ENCODE measurements at places on chromosomes 12 and 14.
A peak's percentile ranks its signal among the peaks of the same experiment; 100 is the strongest.

- ATAC-seq = no peak
These were observed 51.3 kb downstream of the KLRG1 start for GRCh38 chr12:9040484-9041186.

DNA sequence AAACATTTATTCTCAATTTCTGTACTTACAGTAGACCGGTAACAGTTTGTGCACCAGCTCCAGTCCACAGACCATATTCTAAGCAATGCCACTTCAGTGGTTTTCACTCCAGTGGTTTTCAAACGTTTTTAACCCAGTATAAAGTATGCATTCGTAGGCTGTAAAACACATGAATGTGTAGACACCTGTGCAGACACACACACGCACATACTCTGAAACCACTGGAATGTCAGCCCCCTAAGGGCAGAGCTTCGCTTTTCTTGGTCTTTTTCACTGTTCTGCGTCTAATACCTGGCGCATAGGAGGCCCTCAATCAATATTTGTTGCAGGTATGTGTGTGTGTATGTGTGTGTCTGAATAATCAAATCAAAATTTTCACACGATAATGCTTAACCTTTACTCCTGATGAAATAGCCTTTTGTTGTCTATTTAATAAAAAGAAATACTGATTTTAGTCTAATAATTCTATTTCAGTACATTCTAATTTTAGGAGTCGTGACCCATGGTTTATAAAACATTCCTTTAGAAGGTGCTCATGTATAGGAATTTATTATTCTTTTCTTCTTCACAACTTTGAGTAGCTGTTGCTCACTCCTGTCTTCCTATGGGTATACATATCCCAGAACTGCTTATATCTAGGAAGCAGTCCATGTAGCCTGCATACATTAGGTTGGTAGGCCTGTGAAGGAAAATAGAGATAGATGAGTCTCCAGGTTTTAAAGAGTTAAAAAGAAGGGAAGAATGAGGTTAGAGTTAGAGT, 73.6 kb upstream of the REP15 start:
- no peak for ATAC-seq

DNA sequence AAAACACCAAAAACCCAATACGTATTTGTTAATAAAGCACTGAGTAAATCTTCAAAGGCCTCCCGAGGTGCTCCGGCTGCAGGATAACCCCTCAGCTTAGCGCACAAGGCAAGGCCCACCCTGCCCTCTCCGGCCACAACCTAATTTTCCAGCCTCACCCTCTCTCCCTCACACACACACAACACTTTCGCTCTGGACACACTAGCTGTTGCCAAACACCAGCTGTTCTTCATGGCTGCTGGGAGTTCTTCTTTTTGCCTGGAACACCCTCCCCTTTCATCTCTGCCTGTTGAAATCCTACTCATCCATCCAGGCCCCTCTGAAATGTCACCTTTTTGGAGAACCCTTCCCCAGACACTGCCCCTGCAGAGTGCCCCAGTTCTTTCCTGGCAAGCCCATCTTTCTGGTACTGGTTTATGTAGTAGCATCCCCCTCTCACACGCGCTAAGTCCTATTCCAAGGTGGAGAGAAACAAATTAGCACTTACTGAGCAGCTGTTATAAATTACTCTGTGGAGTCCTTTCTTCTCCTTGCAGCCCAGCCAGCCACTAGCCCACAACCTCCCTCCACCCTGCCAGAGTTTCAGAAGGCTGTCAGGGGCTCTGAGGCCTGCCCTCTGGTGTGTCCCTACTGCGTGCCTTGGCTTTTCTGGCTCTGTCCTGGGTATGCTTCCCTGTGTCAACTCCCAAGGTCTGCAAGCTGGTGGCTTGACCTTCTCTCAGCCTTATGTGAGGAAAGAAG, 805 bp upstream of the CRACR2A start:
- ATAC-seq = peak; percentile 62

GRCh38 chr12:110347767-110348166, 55.7 kb downstream of the ANAPC7 start:
- no peak for ATAC-seq

GRCh38 chr12:122846622-122847515, 11.6 kb downstream of the HIP1R start:
- no peak for ATAC-seq

GRCh38 chr12:62767946-62768345, 167.0 kb downstream of the PPM1H start:
- no peak for ATAC-seq

- no peak for ATAC-seq
These were observed 13.4 kb downstream of the TNFAIP2 start for GRCh38 chr14:103136388-103137271.

DNA sequence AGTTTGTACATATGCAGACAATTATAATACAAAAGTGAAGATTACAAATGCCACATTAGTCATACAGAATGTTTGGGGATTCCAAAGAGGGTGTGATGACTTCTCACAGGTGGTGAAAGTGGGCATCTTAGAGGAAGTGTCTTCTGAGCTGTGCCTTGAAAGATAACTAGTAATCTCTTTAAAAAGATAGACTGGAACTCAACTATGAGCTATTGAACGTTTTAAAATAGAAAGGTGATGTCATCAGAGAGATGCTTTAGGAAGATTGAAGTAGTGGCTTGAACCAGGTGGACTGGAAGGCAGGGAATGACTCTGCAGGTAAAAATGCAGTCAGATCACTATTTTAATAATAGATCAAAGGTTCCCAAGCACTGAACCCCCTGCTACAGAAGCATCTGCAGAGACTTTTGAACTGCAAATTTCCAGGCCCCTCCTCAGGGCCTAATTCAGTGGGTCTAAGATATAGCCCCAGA, 50.3 kb downstream of the SYT1 start:
- ATAC-seq = no peak

DNA sequence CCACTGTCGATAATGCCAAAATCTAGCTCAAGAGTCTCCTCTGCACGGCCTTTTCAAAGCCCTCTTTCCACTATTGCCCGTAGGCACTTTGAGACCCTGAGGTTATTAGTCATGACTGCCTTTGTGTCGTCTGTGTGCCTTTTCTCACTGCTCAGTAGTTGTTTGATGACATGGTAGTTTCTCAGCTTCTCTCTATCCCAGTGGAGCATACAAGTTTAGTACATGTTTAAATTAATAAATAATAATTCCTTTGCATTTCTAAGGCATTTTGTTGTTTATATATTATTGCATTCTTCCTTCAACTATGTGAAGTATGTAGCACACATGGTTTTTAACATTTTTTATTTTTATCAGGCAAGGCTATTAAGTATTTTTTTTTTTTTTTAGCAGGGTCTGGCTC, 458.1 kb downstream of the PCNX1 start:
- no peak for ATAC-seq

DNA sequence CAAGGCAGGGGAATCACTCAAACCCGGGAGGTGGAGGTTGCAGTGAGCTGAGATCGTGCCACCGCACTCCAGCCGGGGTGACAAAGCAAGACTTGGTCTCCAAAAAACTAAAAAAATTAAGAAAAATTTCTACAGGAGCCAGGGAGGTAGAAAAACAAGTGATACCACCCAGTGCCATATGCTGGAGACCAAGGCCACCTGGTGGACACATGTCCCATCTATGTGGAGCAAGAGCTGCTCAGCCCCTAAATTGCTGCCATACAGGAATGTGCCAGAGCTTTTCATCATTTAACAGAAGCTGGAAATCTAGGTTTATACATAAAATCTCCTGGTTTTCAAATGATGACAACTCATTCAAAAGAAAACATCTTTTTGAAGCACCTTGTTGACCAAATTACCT, 61.4 kb upstream of the ELK3 start:
- no peak for ATAC-seq

GRCh38 chr12:22882559-22882958, 257.6 kb downstream of the ETNK1 start:
- no peak for ATAC-seq

DNA sequence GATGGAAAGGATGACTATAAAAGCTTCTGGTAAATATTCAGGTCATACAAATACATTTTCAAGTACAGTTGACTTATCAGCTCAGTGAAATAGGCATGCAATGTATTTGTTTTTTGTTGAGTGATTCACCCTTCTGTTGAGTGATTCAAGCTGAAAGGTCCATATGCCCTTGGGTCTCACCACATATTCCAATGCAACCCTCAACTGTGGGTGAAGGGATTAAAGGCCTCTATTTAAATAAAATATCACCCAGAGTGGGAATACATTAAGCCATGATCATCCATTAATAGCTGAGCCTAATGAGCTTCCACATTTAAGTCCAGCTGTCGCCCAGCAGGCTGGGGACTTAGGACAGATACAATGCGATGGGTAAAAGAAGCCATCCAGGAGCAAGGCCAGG, 120.2 kb downstream of the CRACR2A start:
- no peak for ATAC-seq

DNA sequence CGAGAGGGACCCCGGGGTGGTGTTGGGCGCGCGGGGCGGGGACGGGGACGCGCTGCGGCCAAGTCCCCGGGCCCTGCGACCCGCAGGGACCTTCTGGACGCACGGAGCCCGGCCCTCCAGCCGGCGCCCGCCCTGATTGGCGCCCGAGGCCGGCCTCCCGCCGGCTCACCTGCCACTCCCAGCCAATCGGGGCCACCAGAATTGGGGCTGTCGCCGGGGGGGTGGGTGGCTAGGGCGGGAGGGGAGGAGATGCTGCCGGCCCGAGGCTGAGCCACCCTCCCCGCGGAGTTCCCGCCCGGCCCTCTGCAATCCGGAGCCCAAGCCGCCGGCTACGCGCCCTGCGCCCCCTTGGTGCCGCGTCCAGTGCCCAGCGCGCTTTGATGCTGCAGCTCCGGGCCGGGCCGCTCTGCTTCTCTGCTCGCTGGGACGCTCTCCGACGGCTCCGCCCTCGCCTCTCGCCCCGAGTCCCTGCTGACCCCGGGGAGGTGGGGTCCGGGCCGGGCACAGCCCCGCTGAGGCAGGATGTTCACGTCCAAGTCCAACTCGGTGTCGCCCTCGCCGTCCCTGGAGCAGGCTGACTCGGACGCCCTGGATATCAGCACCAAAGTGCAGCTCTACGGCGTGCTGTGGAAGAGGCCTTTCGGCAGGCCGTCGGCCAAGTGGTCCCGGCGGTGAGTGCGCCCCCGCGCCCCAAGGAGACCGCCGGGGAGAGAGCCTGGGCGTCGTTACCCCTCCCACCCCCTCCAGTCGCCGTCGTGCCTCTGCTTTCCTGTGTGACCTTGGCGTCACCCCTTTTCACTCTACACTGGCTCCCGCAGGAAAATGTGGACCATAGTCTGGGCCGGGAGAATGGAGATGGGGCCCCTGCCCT, at the start of gene PLEKHD1:
Gene PLEKHD1, plus strand, starts transcription at position 285 of the 871 bp plus-strand sequence. Its CDS starts 238 bp downstream, at position 523.
- ATAC-seq = peak; percentile 19

- ATAC-seq = no peak
These were observed 176.8 kb downstream of the GXYLT1 start for GRCh38 chr12:41967668-41968500.

DNA sequence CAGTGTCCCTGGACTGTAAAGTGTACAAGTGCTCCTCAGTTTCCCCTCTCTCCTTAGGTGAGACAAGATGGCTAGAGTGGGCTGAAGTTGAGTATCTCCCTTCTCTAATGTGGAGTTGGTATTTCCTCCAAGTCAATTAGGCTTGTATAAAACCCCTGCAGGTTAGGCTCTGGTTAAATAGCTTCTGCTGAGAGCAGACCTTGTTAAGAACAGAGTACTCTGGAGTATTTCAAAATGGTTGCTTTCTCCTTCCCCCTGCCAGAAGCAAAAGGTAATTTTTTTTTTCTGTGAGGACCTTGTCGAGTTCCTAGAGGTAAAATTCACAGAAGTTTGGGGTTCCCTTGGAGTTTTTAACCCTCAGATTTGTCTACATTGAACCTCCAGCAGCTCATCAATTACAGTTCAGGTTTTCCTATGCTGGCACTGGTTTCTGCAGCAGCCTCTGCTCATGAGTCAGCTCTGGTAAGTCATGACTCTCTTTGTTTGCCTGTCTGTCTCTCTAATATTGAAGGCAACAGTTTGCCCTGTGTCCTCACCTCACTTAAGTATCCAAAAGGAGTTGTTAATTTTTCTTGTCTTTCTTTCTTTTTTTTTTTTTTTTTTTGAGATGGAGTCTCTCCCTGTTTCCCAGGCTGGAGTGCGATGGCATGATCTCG, 27.8 kb upstream of the GLIPR1 start:
- no peak for ATAC-seq

DNA sequence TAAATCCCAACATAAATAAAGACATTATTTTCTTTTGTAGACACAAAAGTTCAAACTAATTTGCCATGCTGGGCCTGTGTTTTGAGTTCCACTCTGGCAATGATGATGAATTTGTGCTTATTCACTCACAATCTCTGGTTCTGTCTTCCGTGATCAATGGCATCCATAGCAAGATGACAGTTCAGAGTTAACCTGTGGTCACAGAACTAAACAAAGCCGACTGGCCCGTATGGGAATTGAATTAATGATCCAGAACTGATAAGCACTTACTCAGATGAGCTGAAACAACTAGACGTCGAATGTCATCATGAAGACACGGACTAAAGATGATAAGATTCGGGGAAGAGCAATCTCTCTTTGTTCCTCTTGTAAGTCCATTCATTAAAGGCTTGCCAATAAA, 81.6 kb downstream of the CAPZA3 start:
- no peak for ATAC-seq

- peak; percentile 90 for ATAC-seq
These were observed 43.6 kb upstream of the ANO2 start for GRCh38 chr12:5988659-5989116.

DNA sequence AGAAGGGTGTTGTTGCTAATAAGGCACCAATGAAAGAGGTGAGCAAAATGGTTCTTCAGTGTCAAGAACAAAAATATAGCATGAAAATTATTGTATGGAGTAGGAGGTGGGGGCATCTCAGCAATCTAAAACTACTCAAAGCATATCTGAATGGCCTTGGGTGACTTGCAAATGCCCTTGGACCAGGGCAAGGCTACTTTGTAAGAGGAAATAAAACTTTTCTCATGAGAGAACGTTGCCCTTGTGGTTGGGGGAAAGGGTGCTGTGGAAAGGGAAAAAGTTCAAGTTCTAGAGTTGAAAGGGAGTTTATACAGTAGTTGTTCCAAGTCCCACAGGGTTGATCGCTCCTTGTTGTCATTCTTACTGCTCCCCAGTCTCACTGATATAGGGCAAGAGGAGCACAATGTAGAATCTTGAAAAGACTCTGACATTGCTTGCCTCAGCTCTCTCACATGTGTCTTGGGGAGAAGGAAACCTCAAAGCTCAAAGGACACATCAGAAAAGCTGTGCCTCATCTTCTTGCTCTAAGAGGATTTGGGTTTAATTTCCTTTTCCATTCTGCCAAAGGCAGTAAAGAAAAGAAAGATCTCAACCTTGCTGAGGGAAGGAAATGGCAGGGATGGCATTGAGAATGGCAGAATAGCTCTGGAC, 270.5 kb downstream of the DUSP6 start:
- ATAC-seq = no peak

- no peak for ATAC-seq
These were observed 8.4 kb downstream of the PITPNM2 start for GRCh38 chr12:123142518-123142840.

GRCh38 chr12:47714826-47715386, 9.1 kb upstream of the RPAP3 start:
- ATAC-seq = no peak

- no peak for ATAC-seq
These were observed 44.7 kb upstream of the GNPNAT1 start for GRCh38 chr14:52836063-52836462.

DNA sequence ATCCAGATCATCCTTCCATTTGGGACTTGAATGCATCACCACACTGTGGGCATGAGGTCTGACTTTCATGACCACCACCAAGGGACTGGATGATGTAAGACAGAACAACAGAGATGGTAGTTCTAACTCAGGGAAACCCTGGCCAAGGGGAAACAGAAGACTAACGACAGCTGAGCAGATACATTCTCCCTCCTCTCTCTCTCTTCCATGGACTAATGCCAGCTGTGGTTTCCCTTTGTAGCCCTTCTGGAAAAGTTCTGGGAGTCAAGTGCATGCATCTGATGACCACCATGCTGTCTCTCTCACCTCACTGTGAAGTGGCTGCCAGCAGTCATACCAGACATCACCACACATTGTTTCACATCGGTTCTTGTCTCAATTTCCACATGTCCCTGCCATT, 3.4 kb downstream of the TAS2R30 start:
- ATAC-seq = no peak
